ENCODE measurements at places on chromosomes 6 and 20.

- DNase-seq: no peak
Observed at GRCh38 chr6:127855542-127856159, 45.2 kb downstream of the THEMIS start.

- DNase-seq: no peak
Observed at GRCh38 chr6:45522486-45522885, 144.8 kb upstream of the SUPT3H start.

- DNase-seq: no peak
Observed at GRCh38 chr6:18561037-18561750, 174.0 kb downstream of the RNF144B start.

- DNase-seq: no peak
Observed at GRCh38 chr6:138429761-138430160, 25.7 kb downstream of the HEBP2 start.

DNA sequence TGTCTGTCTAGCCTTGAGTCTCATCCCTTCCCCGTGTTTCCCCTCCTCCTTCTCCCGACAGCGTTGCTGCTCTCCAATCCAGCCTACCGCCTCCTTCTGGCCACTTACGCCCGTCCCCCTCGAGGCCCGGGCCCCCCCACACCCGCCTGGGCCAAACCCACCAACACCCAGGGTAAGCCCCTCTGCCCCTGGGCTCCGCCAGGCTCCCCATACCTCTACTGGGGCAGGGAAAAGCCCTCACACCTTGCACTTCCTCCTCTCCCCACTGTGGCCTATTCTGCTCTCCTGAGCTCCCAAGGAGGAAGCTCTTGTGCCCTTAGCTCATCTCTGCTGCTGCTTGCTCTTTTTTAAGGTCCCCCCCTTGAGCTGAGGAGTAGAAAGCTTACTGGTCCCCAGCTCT, 11.0 kb downstream of the DDR1 start:
- DNase-seq: no peak

DNA sequence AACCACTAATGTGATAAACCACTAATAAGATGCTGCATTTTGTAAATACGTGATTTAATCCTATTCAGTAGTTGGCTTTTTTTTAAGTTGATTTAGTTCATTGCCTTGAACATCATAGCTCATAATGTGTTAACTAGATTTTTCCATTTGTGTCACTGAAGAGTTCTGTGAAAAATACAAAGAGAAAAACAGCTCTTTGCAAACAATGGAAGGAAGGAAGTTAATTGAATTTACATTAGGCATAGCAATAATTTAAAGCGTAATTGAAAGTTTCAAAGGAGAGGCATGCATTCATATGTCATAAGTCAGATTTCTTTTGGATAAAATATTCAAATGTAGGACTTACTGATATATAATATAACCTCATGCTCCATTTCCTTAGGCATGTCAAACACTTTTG, 102.3 kb downstream of the TBC1D7 start:
- no peak for DNase-seq

DNA sequence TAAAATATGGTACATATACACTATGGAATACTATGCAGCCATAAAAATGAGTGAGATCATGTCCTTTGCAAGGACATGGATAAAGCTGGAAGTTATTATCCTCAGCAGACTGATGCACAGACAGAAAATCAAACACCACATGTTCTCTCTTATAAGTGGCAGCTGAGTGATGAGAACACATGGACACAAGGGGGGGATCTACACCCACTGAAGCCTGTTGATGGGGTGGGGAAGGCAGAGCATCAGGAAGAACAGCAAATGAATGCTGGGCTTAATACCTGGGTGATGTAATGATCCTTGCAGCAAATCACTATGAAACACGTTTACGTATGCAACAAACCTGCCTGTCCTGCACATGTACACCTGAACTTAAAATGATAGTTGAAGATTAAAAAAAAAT, 71.3 kb downstream of the MANEA start:
- no peak for DNase-seq

- DNase-seq: no peak
Observed at GRCh38 chr6:110036408-110037302, 58.5 kb downstream of the GPR6 start.

GRCh38 chr6:148736774-148737412, 9.9 kb upstream of the UST start:
- peak; percentile 26 for DNase-seq

DNA sequence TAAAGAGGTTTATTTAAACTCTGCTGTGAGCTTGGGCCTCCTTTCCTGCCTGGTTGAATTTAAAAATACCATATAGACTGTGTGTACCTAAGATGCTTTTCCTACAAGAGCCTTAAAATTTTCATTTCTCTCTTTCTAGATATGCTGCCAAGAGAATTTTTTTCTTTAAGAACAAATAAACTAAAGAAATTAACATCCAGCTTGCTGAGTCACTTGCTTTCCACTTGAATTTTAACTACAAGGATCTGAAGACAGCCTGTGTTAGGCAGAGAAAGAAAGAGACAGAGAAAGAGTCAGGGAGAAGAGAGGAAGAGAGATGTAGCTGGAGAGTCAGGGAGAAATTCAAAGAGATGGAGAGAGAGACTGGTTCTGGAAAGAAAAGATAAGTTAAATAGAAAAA, 18.3 kb upstream of the SNAP25 start:
- no peak for DNase-seq

- DNase-seq: no peak
Observed at GRCh38 chr20:63686492-63687321, 9.7 kb upstream of the TNFRSF6B start.

GRCh38 chr20:24472426-24472825, 3.0 kb downstream of the SYNDIG1 start:
- no peak for DNase-seq

- DNase-seq: no peak
Observed at GRCh38 chr6:111201244-111201554, 113.9 kb downstream of the SLC16A10 start.

DNA sequence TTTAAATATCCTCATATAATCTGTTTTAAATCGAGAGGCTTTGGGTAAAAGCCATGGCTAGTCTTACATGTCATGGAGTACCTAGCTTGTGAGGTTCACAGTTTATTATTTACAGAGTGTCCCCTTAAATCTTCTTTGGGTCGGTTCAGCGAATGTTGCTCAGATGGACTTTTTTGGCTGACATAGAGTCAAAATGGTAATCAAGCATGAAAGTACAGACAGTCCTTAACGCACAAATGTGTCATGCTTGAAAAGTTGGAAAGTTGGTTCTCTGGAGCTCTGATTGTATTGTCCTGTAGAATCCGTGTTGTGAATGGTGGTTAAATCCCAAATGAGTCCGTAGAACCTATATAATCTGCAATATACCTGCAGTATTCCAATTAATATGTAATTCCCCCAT, 22.0 kb downstream of the PTPN1 start:
- no peak for DNase-seq

GRCh38 chr6:149515494-149515893, 30.3 kb downstream of the PPIL4 start:
- no peak for DNase-seq

DNA sequence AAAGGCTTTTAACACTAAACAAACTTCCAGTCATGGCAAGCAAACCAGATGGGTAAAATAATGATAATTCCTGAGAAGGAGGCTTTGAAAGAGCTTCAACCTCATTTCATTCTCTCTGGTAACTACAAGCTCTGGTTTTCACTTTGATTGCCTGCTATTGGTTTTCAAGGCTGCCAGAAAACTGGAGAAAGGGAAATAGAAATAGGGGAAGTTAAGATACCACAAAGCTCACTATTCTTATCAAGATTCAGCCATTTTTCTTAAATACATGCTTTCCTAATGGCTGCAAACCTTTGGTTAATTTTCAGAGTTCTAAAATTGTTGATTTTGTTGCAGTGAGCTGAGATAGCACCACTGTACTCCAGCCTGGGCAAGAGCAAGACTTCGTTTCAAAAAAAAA, 42.5 kb upstream of the NELFCD start:
- no peak for DNase-seq

- DNase-seq: no peak
Observed at GRCh38 chr6:12245360-12245759, 44.8 kb upstream of the EDN1 start.

DNA sequence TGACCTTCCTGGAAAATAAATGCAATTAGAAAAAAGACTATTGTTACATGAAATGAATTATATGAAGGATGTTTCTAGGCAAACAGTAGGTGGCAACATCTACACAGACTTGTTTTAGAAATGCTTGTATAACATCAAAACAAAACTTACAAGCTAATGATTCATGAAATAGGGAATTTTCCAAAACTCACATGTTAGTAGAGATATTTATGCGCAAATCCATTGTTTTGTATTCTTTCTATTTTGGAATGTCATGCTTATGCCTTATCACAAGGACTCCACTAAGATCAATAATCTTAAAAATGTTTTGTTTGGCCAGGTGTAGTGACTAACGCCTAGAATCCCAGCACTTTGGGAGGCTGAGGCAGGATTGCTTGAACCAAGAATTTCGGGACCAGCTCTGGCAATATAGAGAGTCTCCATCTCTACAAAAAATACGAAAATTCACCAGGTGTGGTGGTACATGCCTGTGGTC, 32.3 kb upstream of the LGSN start:
- peak; percentile 44 for DNase-seq

- peak; percentile 14 for DNase-seq
Observed at GRCh38 chr6:104682722-104683643, 176.7 kb downstream of the HACE1 start.

DNA sequence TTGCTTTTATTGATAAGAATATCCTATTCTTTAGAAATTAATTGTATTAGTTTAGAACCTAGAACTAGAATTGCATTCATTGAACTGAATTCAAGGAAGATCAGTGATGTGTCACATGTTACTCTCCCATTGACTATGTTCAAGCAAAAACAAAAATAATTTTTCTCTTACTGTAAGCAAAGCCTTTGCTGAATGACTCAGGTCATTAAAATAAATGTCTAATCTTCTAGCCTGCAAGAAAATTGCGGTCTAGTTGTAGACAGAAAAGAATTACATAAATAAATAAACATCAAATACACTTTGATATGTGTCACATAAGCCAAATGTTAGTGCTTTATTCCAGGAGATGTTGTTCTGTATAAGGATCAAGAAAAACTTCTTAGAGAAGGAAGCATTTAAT, 387.9 kb downstream of the ADGRB3 start:
- peak; percentile 2 for DNase-seq

- no peak for DNase-seq
Observed at GRCh38 chr20:44518248-44518647, 3.6 kb downstream of the SERINC3 start.

DNA sequence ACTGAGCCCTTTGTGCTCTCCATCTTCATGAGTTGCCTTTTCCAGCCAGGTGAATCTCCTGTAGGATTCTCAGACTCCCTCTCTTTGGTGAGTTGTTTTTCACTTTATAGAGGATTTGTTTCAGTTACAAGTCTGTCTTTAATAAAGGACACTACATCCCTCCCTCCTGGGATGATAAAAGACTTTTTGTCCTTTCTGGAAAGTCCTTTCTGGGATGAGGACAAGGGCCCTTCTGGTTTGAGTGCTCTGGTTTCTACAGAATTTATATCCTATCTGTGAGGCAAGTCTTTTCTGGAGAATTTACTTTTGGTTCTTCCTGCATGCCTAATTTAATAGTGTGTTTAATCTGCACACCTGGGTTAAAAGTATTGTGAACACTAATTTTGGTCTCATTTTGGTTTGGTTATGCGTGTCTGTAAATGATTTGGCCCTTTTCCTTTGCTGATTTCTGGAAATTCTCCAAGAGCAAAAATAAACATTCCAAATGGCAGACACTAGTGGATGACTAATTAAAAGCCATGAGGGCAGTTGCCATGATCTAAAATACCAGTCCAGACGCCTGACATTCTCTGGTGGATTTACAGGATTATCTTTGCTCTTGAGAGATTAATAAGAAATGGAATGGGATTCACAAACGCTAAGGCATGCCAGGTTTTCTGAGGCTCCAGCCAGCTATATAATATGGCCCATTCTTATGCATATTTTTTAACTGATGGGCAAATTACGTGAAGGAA, 44.8 kb downstream of the TCP11 start:
- peak; percentile 68 for DNase-seq

- DNase-seq: no peak
Observed at GRCh38 chr20:50068041-50068651, 44.8 kb downstream of the UBE2V1 start.

DNA sequence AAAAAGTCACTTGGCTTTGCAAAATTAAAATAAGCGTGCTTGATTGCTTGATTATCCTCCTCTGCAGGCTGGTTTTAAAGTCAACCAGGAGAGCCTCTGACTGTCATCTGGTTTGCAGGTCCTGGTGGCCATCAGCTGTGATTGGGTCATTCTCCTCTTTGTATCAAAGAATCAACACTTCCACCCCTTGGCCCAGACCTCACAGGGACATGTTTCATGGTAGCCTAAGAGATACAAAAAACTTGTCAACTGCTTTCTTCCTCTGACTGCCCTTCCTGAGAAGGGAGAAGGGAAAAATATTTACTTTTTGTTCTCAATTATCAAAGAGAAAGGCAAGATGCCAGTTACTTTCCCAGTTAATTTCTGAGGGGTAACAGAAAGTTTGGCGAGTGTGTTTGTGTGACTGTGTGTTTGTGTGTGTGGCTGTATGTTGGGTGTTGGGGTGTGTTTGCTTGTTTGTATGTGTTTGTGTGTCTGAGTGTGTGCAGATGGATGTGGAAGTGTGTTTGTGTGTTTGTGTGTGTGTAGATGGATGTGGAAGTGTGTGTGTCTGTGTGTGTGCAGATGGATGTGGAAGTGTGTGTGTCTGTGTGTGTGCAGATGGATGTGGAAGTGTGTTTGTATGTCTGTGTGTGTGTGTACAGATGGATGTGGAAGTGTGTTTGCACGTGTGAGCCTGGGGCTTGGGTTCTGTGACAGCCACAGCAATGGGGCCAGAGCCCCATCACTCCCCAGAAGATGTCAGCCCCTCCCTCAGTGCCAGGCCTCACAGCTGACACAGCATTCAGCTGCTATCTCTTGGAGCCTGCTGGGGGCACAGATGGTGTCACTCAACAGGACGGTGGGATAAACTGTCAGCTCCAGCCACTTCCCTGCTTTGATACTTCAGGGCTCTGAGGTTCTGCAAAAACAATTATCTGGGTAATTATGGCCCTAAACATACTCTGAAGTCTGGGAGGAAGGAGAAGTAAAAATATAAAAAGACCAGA, 98.6 kb upstream of the RNF24 start:
- DNase-seq: no peak

DNA sequence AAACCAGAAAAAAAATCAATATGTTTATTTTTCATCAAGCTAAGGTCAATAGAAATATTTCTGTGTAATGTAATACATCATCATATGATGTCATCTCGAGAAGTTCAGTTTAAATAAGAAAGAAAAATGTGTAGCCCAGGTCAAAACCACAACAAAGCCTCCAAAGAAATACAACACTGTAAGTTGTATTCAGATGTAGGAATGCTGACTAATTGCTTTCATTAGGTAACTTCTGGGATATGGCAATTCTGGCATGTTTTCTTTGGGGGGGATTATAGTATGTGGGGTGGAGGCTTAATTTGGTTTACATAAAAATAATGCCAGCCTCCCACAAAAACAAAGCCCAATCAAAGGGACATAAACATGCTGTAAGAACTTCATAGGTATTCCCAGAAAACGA, 881.8 kb upstream of the CITED2 start:
- DNase-seq: peak; percentile 48
